ENCODE measurements at places on chromosomes 1 and 21.

DNA sequence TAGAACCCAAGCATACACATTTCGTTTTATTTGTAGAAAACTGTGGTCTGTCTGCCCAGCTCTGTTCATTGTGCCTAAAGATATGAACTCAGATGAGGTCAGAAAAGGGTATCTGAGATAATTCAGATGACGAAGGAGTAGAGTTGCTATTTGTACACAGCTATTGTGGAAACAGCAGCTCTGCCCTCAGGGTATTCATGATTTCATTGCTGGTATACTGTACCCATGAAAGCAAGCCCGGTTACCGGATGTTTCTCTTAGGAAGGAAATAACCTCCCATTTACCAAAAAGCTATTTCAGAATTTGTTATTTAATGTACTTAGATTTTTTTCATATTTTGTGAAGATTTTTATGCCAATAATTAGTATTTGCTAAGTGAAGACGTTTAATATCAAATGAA lies 37.8 kb downstream of the SMAP2 start:
- no peak for DNase-seq

DNA sequence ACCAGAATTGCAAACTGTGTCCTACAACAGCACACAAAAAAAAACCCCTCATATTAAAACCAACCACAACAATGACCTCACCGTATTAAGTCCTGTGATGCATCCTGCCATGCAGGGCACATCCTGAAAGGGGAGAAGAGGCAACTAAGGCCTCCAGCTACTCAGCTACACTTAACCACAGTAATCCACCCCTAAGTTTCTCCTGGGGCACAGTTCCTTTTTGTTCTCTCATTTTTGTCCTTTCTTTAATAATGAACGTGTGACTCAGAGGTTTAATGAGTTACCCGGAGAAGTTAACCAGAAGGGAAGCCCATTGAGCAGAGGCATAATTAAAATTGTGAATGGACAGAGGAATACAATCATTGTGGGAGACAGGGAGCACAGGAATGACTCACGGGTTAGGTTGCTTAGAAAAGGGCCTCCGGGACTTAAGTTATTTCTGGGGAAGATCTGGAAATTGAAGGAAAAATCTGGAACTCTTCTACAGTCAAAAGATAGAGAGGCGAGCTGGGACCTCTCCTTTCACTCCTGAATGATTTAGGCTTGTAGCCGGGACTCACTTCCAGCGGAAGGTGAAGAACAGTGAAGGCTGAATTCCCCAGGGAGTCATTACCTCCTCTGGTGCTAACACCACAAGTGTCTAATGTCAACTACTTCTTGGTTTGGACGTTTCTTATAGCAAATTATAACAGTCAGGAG lies 36.9 kb upstream of the HIVEP3 start:
- peak; percentile 68 for DNase-seq

- no peak for DNase-seq
Observed at GRCh38 chr1:14255711-14256110, 342.8 kb upstream of the KAZN start.

- no peak for DNase-seq
Observed at GRCh38 chr1:145858238-145858900, 512 bp downstream of the PIAS3 start.

- no peak for DNase-seq
Observed at GRCh38 chr1:99370476-99370875, 106.2 kb downstream of the PLPPR4 start.

Data from fibroblast of skin of left biceps (primary cell).